Fibroblast of the conjunctiva (primary cell): ENCODE measurements at places on chromosomes 2 and 18.

GRCh38 chr2:119205001-119205706, 18.5 kb upstream of the STEAP3 start:
- no peak for DNase-seq

GRCh38 chr2:55160422-55160821, 71.7 kb downstream of the CLHC1 start:
- no peak for DNase-seq

DNA sequence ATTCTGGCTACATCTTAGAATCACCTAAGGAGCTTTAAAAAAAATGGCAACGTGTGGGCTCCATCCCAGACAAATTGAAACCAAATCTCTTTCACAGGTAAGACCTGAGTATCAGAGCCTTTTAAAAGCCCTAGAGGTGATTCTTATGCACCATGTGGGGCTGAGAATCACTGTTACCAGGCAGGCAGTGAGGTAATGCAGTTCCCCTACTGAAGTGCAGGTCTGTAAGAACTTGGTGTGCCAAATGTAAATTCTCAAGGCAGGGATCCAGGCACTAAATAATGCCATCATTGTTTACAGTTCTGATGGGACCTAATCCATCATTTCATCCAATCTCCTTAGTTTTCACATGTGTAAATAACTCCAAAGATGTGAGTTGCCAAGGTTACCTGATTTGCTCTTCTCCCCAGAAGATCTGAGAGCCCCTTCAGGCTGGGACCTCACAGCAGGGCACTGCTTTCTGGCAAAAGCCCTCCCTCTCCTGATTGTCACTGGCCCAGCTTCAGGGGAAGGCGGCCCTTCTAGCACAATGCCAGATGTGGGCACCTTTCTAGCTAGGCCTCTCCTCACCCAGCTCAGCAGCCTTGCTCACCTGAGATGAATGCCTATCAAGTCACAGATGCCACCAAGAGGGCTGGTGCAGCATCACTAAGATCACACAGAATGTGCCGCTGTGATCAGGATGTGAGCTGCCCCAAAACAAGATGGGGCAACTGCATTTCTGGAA, 73.6 kb upstream of the RGPD5 start:
- DNase-seq = no peak

- DNase-seq = no peak
Observed at GRCh38 chr18:31577195-31577594, 14.5 kb upstream of the TTR start.

GRCh38 chr2:6951046-6951445, 33.8 kb downstream of the RNF144A start:
- DNase-seq = no peak
